ENCODE measurements at places on chromosomes 1 and 21.

DNA sequence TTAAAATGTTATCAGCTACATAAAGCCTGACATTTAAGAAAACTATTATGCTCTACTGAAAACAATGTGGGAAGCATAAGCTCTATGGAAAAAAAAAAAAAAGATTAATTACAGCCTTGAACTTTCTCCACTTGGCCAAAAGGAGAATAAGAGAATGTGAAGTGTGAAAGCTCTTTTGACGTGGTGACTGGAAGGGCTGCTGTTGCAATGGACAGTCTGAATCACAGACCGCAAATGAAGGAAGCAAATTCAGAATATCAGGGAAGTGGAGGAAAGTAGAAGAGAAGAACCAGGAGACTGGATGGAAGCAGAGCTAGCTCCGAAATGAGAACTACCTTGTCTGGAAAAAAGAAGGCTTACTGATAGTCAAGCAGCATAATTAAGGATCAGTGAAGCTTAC is 106.8 kb downstream of the AK5 start:
- no peak for DNase-seq

DNA sequence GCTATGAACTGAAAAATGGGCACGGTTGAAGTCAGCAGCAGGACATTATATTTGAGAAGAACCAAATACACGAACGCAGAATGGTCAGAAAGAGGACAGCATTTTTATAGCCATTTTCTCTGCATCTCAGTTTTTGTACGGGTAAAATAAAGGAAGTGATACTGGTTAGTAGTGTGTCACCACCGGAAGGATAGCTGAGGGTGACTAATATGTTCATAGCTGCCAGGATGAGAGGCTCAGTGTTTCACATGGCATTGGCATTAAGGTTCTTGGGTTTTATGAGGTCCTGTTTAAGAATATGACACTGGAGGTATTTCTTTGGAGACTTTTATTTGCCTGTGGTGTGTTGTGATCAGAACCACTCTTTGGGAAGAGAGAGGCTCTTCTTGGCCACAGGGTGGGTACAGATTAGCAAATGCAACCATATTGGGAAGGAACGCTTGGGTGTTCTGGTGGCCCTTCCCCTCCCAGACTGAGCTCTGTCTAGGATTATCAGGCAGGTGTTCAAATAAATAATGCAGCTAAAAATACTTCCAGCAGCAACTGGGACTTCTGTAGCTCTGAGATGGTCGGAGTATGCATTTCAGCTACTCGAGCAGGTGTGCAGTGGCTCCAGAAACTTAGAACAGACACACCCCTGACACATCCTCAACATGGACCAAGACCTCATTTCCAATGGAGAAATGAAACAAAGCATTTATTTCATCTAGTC is 158.2 kb downstream of the PBX1 start:
- DNase-seq, result no peak

- no peak for DNase-seq
Measured at GRCh38 chr1:65253800-65254319, 55.5 kb upstream of the DNAJC6 start.

- peak; percentile 90 for DNase-seq
Measured at GRCh38 chr1:147545133-147545532, 3.8 kb downstream of the BCL9 start.

DNA sequence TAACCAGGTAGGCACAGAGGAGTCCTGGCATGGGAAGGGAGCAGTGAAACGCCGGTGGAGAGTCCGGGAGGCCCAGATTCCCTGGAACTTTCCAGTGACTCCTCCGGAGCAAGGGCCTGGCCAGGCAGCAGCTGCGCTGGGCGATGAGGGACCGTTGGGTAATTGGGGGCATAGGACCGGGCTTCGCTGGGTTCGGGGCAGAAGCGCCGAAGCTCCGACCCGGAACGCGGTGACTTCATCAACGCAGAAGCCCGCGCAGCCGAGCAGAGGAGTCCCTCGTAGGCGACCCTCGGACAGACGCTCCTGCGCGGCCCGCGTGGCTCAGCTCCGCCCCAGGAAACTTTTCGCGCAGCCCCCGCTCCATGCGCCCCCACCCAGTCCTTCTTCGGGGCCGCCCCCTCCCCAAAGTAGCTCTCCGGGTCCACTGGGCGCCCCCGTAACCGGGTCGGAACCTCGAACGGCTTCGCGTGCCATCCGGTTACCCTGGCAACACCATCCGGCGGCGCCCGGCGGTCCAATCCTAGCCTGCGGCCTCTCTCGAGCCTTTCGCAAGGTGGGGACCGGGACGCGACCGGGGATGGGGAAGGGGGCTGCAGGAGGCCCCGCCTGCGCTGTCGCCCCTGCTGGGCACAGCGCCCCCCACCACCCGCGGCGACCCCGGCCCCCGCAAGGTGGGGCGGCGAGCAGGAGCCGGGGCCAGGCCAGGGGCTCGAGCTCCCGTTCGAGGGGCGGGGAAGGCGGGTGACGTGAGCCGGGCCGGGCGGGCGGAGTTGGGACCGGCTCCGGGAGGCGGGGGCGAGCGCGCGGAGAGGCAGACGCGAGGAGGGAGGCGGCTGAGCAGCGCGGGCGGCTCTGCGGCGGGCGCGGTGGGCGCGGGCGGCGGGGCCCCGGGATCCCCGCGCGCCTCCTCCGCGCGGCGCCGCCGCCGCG is at the start of gene AJAP1:
TSS of gene AJAP1 (plus strand) at position 814 of the 930 bp plus-strand sequence. CDS start 817 bp downstream, outside the sequence.
- no peak for DNase-seq

- DNase-seq, result no peak
Measured at GRCh38 chr1:95023399-95024043, 49.2 kb downstream of the ALG14 start.

DNA sequence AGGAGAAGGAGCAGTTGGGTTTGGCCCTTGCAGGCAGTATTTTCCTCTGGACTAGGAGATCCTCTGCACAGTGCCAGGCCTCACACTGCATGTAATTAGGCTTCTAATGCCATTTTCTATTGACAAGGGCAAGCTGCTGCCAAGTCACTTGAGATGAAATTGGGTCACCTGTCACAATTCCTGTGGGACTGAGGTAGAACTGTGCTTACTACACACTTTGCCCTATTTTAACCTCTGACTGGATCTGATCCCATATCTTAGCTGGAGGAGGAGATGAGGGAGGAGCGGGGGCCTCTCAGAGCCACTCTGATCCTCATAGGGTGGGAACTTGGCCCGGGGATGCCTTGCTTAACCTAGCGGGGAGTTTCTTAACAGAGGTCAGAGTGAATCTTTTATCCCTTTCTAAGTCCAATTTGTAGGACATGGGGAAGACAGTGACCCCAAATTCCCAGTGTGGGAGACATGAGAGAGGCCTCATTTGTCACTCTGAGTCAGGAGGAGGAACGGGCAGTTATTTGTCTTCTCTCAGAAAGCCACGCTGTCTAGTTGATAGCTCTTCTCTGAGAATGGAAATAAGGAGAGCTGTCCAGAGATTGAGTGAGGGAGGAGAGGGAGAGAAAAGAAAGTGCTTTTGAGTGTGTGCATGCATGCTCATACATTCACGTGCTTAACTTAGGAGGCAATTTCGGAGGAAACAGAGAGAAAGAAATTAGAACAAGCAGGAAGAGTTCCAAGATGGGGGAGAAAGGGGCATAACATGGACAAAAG is 121.3 kb downstream of the CACNA1E start:
- DNase-seq, result no peak

GRCh38 chr1:218863987-218864386 is 309.7 kb upstream of the LYPLAL1 start:
- no peak for DNase-seq

GRCh38 chr1:205680073-205680851 is at the start of gene SLC45A3:
Gene SLC45A3 (minus strand): TSS chr1:205680509. CDS start chr1:205664656, 15,853 bp downstream.
- peak; percentile 29 for DNase-seq

DNA sequence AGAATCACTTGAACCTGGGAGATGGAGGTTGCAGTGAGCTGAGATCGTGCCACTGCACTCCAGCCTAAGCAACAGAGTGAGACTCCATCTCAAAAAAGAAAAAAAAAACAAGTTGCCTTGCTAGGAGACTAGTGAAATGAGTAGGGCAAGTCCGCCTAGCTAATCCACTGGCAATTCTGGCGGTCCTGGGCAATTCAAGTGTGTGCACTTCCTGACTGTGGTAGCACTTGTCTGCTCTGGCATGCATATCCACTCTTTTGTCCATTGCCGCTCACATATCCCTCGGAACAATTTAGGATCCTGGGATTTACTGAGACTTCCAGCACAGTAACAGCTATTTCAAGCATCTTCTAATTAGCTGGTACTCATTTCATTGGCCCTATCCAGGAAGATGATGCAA is 426.3 kb upstream of the ADGRL2 start:
- no peak for DNase-seq

DNA sequence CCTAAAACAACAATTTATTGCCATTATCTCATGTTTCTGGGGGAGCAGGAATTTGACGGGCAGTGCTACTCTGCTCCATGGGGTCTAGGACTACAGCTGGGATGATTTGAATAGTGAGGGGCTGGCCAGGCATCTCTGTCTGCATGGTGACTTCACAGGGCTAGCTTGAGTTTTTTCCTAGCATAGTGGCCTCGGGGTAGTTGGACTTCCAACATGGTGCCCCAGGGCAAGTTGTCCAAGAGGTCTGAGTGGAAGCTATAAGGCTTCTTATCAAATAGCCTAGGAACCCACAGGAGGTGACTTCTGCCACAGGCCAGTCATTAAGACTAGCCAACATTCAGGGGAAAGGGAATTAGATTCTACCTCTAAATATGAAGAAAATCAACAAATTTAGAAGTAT is 92.0 kb upstream of the WLS start:
- no peak for DNase-seq

GRCh38 chr1:59561796-59562195 is 253.0 kb upstream of the HOOK1 start:
- DNase-seq, result no peak

- DNase-seq, result peak; percentile 24
Measured at GRCh38 chr1:92478393-92478792, 8.3 kb downstream of the GFI1 start.

- DNase-seq, result no peak
Measured at GRCh38 chr1:47244339-47244862, 12.4 kb upstream of the TAL1 start.

DNA sequence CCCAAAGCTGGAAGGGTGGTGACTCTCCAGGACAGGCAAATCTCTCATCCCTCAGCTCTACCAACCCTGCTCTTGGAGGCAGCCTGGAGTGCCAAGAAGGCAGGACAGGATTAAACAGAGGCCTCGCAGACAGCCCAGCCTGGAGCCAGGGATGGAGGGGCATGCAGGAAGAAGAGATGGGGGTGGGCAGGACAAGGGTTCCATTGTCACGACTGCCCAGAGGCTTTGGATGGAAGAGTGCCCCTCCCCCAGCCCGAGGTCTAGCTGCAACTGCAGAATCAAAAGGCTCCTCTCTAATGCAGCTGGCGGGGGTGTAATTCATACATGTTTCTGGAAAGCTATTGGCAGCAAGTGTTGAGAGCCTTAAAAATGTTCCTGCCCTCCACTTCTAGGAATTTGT is 8.8 kb downstream of the RAB7B start:
- DNase-seq, result no peak

GRCh38 chr1:196977278-196977677 is at the start of gene CFHR5:
Gene CFHR5 (plus strand): TSS chr1:196977556. CDS start chr1:196977665, 109 bp downstream.
- DNase-seq, result no peak

- no peak for DNase-seq
Measured at GRCh38 chr1:57411262-57411661, 12.6 kb downstream of the DAB1 start.

- DNase-seq, result peak; percentile 27
Measured at GRCh38 chr1:15525050-15526020, 1.3 kb upstream of the DNAJC16 start.

GRCh38 chr1:108590957-108591356 is 31.1 kb downstream of the EEIG2 start:
- DNase-seq, result no peak

- peak; percentile 43 for DNase-seq
Measured at GRCh38 chr1:202170726-202171125, 10.3 kb upstream of the PTPN7 start.

DNA sequence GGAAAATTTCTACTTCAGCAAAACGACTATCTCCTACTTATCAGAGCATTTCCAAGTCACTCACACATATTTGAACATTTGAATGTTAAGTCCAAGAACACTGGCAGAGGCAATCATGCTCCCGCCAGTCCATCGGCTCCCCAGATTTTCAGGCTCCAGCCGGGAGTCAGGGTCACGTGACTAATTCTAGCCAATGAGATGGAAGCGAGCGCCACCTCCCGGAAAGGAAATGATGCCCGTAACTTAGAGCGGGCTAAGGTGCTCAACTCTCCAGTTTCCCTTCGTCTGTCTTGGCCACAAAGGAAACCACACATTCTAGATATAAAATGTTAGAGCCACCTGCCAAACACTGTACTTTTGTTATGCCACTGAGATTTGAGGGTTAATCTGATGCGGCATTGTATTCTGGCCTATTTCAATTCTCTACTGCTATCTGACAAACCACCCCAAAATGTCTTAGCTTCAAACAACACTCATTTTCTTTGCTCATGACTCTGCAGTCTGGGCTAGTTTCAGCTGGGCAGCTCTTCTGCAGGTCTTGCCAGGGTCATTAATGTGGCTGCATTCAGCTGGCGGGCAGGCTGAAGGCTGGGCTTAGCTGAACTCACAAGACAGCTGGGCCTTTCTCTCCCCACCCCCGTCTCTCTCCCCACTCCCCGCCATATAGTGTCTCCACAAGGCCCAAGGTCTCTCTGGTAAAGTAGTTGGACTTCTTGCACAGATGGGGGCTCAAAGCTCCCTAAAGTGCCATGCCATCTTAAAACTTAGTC is 16.5 kb upstream of the LHX4 start:
- peak; percentile 65 for DNase-seq

GRCh38 chr21:39127506-39127905 is 55.7 kb downstream of the PSMG1 start:
- DNase-seq, result no peak

- no peak for DNase-seq
Measured at GRCh38 chr1:29649189-29650040, 413.1 kb downstream of the PTPRU start.

DNA sequence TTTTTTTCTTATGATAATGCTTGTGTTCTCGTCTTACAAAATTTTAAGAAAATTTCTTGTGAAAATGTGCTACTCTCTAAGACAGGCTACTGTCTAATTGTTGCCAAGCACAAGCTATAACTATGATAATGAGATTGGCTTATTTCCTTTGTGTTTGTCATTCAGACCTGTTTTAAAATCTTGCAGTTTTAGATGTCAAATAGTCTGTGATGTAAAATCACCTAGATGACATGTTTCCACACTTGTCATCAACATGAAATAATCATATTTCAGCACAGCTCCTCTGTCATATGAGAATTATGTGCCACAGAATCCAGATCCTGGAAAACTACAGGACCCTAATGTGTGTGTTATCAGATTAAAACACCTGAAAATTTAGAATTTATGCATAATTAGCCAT is 539.7 kb downstream of the USP25 start:
- DNase-seq, result no peak

GRCh38 chr1:18684303-18684702 is 53.7 kb downstream of the PAX7 start:
- DNase-seq, result no peak

GRCh38 chr1:160662910-160663309 is 16.1 kb upstream of the SLAMF1 start:
- DNase-seq, result peak; percentile 47

GRCh38 chr21:25501996-25502665 is 105.2 kb downstream of the MRPL39 start:
- DNase-seq, result peak; percentile 29

- no peak for DNase-seq
Measured at GRCh38 chr1:3341236-3341994, 113.0 kb upstream of the ARHGEF16 start.
